Hindlimb muscle (tissue), 1 donor: ENCODE measurements at places on chromosomes 2 and 18. TPM values are rescaled to one million over a fixed set of nuclear protein-coding genes. Genes with fewer than 3 reads are reported as not detected.

GRCh38 chr18:76889091-76889699, 66.8 kb downstream of the ZNF236 start:
- no peak for DNase-seq

Gene VPS54
- 21.9 TPM for polyA plus RNA-seq

DNA sequence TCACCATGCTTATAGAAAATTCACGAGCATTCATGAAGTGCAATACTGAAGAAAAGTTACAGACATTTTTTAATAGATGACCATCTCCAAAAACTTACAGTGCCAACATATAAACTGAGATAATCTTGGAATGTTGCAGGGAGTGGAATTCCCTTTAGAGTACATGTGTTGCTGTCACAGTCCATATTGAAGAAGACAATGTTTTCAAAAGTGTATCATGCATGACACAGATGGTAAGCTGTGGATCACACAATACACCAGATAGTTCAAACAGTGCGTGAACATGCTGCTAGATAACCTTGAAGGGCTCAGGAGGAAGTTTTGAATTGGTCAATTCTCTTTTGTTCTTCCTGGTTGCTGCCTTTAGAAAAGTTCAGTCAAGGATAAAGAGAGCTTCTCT, 1644.3 kb upstream of the NXPH2 start:
- no peak for DNase-seq

Gene TPO
- 0.25 TPM for polyA plus RNA-seq

DNA sequence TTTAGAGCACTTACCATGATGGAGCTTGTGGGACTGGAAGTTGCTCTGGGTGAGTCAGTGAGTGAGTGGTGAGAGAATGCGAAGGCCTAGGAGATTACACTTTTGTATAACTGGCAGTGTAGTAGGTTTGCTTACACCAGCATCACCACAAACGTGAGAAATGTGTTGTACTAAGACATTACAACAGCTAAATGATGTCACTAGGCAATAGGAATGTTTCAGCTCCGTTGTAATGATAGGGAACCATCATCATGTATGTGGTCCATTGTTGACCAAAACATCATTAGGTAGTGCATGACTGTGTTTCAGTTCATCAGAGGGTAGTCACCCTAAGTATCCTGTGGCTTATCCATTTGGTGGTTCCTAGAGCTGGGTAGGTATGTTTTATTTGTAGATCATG, 11.9 kb downstream of the ZNF407 start:
- DNase-seq = no peak

Gene TTN
- polyA plus RNA-seq = 337 TPM

DNA sequence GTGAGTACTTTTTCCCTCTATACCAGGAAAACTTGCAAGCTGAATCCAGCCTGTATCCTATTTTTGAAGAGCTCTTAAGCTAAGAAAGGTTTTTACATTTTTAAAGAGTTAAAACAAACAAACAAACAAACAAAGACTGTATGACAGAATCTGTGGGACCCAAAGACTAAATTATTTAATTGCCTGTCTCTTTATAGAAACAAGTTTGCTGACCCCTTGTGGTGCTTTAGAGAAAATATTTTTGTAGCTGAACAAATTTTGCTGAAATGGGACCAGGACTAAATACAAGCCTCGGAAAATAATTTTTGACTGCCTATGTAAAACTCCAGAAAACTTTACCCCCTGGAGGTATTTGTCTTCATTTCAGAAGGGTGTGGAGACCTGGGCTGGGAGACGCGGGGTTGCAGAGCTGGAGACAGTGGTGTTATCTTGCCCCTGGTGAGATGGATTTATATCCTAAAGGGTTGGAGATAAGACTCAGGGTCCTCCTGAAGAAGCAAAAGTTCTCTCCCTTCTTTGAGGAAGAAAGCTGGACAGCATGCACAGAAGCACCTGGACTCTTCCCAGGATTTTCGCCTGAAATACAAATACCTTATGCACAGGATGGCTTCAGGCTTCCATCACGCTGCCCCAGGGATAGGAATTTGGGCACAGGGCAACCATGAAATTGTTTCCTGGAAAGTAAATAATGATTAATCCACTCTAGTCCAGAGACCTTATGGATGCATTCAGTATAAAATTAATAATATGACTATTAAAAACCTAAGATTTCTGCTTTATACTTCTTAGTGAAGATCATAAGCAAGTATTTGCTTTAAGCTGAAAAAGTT, 54.3 kb downstream of the TMX3 start:
- DNase-seq = peak; percentile 23

DNA sequence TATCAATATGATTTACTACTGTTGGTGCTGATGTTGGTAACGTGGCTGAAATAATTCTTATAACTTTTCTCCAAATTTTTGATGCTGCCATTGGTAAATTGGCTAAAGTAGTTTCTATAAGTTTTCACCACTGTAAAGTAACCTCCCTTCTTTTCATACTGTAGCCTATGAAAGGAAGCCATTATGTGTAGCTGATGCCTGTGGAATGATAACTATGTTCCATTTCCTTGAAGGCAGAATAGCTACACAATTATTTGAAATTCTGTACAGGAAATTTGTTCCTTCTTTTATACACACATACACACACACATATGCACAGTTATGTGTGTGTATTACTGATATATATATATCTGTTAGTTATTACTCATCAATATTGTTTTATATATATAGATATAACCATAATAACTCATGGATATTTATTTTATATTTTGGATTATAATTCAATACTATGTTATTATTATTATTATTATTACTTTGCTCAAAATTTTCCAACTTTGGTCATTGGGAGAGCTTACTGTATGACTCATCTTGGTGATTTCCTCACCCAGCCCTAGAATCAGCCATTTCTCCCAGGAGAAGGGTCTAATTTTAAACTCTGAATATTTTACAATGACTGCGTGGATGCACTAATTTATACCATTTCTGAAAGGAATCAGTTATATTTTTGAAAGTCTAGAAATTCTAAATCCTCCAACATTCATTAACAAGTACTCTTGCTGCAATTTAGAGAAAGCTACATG, 1677.7 kb downstream of the SUCLG1 start:
- no peak for DNase-seq
